ENCODE measurements at places on chromosomes 16 and 17.

DNA sequence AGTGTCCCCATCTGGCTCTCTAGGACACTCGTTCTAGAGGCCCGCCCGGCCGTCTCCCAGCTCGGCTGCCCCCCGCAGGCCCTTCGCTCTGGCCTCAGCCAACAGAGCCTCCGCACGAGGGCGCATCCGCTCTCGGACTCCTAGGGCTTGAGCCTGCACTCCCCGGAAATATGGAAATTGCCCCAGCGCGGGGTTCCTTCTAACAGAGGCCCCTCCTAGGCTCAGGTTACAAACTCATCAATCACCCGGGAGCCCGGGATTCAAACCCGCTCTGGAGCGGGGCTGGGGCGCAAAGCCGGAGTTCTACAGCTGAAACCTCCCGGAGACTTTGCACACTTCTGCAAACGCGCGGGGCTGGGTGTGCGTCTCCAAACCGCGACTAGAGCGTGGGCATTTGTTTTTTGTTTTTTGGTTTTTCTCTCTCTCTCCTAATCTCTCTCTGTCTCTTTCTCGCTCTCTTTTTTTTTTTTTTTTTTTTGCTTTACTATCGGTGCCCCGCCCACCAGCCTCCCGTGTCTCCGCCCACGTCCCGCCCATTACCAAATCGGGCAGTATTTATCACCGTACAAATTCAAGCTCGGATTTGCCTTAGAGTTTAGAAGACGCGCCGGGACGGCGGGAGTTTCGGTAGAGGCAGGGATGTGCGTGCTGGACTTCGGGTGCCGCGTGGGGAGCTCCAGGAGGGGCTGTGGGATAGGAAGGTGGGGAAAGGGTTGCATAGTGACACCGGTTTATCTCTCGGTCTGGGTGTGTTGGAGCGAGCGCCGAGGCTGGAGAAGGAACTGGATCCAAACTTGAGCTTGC is 2.4 kb upstream of the FOXL1 start:
- peak; percentile 82 for DNase-seq

- DNase-seq, result no peak
Observed at GRCh38 chr16:2280981-2281542, 13.1 kb upstream of the RNPS1 start.

DNA sequence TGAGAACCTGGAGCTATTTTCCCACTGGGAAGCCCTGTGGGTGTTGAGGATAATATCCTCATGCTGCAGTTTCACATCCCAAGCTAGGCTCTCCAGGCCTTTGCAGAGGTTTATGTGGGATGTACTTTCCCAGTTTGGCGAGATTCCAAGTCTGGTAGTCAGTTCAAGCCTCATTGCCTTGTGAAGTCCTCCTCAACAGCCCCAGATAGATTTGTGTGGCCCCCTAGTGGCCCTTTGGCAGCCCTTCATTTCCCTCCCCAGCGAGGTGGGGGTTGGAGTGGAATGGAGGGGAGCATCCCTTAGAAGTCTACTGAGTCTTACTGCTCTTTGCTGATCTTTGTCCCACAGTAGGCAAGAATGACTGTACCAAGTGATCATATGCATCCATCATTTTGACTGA is 137.9 kb downstream of the CDH11 start:
- DNase-seq, result peak; percentile 62

DNA sequence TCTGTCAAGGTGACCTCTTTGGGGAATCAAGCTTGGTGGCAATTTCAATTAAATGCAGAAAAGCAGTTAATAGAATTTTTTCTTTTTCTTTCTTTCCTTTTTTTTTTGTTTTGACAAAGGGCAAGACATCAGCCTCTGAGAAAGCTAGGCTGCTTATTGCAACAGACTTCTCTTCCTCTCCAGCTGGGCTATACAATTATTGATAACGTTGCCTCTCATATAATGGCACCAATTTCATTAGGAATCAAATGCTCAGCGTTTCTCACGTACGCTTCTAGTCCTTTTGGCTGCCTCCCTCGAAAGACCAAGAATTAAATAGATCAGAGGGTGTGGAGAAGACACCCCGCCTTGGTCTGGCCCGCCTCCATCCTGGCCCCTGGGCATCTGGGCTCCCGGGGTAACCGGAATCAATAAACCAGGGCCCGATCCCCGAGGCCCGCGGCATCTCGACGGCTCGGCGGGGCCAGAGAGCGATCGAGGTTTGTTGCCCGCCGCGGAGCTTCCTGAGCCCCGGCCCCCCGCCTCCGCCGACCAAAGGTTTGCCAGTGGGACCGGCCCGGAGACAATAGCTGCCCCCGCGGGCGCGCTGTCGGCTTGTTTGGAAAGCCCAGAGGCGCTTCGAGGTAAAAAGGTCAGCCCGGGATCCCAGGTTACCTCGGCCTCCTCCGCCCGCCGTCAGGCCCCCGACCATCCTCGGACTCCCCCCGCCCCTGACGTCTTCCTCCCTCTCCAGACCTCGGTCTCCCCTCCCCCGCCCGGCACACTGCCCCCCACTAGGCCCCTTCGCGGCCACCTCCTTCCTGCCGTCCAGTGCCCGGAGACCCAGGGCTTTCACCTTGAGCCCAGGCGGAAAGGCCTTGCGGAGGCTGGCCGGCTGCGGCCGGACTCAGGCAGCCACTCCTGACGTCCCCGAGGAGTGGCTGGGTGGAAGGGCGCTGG is 3.9 kb downstream of the HOXB1 start:
- DNase-seq, result no peak

DNA sequence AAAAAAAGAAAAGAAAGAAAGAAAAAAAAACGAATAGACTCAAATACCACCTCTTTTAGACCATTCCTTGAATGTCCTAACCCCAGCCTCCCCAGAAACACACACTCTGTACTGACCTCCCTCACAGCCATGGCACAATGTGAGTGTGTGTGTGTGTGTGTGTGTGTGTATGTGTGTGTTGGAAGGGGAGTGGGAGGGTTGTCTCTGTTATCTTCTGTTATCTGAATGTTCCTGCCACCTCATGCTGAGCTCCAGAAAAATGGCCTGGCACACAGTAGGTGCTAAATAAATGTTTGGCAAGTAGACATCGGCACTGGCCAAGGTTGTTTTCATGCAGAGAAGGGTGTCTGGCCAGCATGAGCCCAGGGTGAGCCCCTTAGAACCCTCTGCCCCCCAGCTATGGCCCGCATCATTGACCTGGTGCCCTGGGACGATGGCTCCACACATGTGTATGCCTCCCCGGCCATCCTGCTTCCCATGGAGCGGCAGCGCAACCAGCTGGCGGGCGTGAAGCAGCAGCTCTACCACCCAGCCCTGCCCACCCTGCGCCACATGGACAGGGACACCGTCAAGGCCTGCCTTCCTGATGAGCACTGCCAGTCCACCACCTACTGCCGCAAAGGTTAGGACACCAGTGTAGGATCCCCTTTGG is 6.6 kb upstream of the CNGB1 start:
- no peak for DNase-seq

- DNase-seq, result no peak
Observed at GRCh38 chr16:85296859-85297660, 184.8 kb upstream of the CIBAR2 start.

DNA sequence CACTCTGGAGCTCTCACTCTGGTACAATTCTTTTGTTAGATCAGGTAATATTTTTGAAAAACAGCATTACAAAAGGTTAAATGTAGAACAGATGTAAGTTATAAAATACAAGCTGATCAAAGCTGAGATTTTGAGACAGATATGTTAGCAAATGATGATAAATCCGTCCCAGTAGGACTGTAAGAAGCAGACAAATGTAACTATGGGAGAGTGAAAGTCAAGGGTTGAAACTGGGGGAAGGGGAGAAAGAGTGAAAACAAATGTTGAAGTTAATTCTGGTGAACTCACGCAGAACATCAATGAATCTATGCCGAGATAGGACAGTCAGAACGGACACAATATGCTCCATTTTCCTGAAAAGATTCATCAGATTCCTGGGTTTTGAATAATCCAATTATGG is 298.9 kb upstream of the IRX5 start:
- no peak for DNase-seq

DNA sequence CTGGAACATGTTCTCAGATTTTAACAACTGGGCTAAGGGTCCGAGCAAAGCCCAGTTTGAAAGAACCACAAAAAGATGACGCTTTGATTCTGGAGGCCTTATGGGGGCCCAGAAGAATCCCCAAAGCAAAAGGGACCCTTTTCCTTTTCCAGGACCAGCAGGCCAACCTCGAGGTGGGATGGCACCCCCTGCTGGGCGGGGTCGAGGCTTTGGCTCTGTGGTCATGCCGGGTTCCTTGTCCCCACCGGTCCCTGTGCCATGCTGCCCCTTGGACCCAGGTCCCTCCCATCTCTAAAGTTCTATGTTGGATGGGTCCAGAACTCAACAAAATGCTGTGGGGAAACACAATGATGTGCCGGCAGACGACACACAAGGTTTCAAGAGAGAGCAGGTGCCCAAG is 30.9 kb downstream of the TMEM204 start:
- DNase-seq, result no peak

DNA sequence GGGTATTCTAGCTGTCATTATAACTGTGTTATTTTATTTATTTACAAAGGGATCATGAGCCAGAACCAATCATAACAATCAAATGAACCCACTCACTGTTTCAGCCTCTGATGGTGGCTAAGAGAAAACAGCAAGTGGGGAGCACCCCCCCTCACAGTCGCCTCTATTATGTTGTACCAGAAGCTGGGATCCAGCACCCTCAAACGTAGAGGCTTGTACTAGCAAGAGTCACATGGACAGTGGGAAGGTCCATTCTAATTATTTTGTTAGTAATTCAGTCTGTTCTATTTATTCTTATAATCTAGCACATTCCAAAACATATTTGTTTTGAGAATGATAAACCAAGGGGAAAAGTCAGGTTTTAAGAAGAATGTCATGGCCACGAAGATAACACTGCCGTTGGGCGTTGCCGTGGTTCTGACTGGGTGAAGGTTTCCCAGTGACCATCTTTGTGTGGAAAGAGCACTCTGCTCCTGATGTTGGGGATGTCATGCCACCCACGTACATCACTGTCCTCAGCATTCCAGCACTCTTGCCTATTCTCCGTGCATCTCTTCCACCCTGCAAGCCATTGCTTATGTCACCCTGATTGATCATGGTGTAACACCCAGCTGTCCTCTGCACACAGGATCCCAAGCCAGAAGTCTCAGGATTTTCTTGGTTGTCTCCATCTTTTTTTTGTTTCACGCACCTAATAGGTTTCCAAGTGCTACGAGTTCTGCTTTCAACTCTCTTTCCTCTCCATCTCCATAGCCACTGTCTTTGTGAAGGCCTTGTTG is 205.8 kb downstream of the PRKCA start:
- DNase-seq, result peak; percentile 24

- DNase-seq, result no peak
Observed at GRCh38 chr16:1102333-1102700, 6.3 kb upstream of the C1QTNF8 start.

DNA sequence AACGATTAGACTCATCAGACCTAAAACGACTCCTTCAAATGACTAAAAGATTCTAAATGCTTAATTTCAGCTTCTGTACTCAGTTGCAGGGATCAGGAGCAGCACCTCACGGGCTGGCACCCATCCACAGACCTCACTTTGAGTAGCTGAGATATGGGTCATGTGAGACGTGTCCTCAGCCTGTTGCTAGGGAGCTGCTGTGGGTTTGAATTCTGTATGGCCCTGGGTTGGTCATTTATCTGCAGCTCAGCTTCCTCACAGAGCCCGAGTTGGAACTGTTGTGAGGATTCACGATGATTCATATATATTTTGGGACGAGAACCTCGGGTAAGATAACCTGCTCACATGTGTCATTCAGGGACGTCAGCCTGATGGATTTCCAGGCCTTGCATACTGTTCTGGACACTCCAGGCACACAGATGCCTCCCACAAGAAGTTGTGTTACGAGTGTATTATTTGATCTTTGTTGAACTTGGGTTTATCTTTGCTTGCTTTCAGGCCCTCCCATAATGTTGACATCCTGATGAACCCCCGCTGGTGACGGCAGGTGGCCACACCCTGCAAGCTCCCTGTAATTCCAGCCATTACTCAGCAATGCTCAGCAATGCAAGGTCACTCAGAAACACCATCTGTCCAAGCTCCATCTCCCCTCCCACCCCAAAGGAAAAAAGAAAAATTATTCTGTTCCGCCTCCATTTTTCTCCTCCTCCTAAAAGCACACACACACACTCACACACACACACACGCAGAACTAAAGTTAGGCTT is 137.6 kb downstream of the RBFOX3 start:
- DNase-seq, result peak; percentile 37

DNA sequence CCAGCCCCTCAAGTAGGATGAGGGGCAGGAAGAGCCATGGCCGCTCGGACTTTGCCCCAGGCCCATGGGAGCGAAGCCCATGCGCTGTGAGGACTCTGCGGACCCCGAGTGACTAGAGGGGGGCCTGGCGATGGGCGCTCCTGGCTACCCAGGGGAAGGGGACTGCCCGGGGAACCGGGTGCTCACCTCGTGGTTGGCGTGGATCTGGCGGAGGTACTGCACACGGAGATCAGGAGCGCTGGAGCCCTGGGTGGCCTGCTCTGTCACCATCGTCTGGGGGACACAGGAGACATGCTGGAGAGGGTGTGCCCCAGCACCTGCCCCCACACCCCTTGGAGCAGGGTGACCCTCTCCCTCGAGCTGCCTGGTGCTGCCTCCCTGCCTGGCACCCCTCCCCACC is 11.0 kb downstream of the FAAP100 start:
- no peak for DNase-seq

- no peak for DNase-seq
Observed at GRCh38 chr17:7060165-7060891, 16.4 kb upstream of the SLC16A11 start.

GRCh38 chr16:68257251-68257905 is 6.9 kb upstream of the SLC7A6 start:
- DNase-seq, result no peak

DNA sequence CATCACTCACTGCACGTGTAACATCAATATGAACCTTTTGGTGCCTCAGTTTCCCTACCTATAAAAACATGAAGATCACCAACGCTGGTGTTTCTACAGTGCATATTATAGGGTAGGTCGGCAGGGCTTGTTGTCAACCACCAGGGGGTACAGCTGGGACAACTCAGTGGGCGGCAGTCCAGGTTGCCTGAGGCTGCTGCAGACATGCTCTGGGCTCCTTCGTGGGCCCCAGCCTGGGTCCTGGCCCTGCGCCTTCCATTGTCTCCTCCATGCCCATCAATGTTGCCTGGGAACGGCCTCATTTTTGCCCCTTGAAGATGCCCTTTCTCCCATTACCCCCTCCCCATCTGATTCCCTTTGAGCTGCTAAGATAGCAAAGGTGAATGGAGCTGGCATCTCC is 89.8 kb downstream of the GSG1L start:
- no peak for DNase-seq

GRCh38 chr17:19717411-19717908 is 1.1 kb upstream of the SLC47A2 start:
- DNase-seq, result no peak

- DNase-seq, result no peak
Observed at GRCh38 chr16:65947951-65948350, 418.5 kb upstream of the CDH5 start.
